ENCODE measurements at places on chromosomes 11 and 22.

DNA sequence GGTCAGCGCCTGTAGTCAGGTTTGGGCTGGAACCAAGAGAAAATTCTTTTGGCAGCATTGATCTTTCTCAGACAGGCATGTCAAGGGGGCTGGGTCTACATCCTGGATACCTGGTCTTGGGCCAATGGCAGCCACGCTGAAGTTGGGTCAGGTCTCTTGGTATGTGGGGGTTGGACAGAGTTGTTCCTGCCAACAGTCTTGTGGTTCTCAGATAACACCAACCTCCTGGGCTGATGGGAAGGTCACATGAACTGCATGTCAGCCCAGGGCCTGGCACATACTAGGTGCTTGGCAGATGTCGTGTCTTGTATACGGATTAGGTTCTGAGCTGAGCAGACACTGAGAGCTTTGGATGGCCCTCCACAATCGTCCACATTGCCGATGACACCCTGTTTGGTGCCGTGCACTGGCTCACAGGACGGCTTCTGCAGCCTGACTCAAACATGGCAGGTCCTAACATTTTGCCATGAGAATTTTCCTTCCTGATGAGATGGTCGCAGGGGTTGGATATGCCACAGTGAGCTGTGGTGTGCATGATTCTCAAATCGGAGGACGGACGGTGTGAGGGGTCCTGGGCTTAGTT lies 42.0 kb downstream of the FBLN1 start:
- no peak for DNase-seq

- no peak for DNase-seq
These were observed 29.8 kb upstream of the CHRM4 start for GRCh38 chr11:46421257-46421880.

- DNase-seq = no peak
These were observed 45.3 kb downstream of the PHF21A start for GRCh38 chr11:46075928-46076327.

DNA sequence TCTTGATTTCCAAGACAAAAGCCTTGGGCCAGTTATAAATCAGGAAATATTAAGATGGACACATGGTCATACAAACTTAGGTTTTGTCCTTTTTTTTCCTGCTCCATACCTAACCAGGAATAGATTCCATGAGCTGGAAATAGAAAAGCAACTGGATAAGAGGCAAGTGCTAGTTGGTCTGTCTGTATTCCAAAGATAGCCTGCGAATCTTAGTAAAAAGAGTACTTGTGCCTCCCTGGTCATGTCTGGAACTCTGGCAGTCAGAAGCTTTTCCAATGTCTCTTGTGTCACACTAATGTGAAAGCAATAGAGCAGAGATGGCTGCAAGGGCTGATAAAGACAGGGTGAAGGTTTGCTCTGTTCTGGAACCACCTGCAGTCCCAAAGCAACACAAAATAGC lies 590.2 kb upstream of the ANO5 start:
- no peak for DNase-seq

DNA sequence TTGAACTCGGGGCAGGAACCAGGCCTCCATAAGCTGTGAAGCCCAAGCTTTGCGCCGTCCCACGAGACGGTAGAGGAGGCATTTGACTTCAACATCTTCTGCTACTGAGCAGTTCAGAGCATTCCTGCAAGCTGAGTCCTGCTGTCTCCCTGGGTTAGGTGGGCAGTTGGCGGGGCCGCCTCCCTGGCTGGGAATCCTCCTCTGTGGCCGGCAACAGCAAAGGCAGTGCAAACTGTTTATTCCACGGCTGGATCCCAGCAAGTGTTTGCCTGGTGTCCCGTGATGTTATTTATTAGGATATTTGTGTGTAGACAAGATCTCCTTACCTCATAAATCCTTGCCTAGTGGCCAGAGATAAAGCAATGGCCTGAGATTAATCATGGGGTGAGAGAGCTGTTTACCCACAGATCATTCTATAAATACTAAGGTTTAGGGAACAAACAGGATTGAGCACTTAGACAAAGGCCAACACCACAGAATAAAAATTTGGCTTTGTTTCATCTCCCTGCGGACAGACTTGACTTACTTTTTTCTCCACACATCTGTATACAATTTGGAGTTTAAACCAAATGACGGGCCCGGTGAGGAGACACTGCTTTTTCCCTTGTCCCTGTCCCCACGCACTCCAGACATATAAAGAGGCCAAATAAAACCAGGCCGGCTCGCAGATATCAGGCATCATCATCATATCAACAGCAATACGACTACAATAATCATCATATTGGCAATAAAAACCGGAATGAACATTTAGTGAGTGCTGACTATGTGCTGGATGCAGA lies 63.4 kb downstream of the NAT10 start:
- DNase-seq = no peak

GRCh38 chr11:304915-305843 lies 2.4 kb upstream of the IFITM2 start:
- no peak for DNase-seq

DNA sequence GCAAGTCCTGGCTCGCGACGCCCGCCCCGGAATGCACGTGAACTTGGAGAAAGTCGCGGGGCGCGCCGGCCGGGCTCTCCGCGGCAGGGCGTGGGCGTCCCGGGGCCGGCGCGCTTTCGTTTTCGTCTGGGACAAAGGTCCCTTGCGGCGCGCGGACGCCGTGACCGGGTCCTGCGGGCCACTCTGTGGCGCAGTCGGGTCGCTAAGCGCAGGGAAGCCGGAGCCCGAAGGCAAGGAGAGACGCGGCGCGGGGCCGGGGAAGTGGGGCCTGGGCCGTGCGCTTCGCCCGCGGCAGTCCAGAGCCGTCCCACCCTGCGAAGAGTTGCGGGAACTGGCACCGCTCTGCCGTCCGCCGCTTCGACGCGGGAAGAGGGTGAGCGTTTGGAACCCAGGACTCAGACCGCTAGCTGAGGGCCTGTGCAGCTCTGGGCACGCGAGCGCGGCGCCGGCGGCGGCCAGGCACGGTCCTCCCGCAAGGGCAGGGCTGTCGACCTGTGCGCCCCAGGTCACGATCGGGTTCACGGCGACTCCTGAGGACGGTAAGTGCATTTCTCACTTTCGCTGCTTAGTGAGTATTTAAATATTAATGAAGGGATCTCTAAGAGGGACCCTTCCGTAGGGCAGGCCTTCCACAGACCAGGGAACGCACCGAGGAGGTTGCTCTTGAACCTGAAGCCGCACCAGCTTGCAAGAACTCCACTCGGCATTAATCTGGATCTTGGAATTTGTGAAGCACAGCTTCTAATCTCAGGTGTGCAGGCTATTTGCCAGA lies 78.0 kb upstream of the PPARA start:
- DNase-seq = no peak

DNA sequence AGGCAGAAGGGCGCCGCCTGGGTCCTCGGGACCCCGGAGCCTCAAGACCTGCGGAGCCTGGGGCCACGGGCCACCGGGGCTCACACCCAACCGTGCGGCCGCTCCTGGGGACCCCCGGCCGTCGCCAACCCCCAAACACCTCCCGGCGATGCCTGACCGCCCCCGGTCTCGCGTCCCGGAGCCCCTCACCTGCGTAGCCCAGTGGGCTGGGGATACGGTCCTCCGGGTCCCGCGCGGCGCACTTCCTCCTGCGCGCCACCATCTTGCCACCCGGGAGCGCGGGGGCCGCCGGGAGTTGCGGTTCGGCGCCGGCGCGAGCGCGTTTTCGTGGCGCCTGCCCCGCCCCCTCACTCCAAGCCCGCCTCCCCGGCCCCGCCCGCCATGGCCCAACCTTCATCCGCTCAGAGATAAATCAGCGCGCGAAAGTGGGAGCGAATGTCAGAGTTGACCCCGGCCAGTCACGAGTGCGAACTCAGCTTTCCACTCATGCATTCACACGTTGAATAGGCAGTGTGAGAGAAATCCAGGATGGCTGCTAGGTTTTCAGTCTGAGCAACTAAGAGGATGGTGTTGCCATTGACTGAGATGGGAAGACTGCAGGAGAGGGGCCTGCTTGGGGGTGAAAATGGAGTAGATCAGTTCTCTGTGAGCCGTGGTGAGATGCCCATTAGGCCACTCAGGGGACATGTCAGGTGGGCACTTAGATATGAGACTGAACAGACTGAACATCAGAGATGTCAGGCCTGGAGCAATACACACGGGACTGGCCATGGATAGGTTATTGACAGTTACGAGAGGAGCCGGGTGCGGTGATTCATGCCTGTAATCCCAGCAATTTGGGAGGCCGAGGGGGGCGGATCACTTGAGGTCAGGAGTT lies at the start of gene RRP7A:
Gene RRP7A, minus strand, starts transcription at position 272 of the 877 bp plus-strand sequence. Its CDS starts 10 bp downstream, at position 262.
- DNase-seq = peak; percentile 44

Measured in NCI-H1092 (cell line).